Activated naive CD4-positive, alpha-beta T cell (primary cell): ENCODE measurements at places on chromosomes 2 and 18.

- no peak for DNase-seq
Observed at GRCh38 chr2:186972281-186972970, 123.5 kb upstream of the ZSWIM2 start.

GRCh38 chr18:23188068-23188760 lies 52.9 kb downstream of the CABLES1 start:
- no peak for DNase-seq

GRCh38 chr18:48312066-48312465 lies 97.1 kb downstream of the ZBTB7C start:
- no peak for DNase-seq

DNA sequence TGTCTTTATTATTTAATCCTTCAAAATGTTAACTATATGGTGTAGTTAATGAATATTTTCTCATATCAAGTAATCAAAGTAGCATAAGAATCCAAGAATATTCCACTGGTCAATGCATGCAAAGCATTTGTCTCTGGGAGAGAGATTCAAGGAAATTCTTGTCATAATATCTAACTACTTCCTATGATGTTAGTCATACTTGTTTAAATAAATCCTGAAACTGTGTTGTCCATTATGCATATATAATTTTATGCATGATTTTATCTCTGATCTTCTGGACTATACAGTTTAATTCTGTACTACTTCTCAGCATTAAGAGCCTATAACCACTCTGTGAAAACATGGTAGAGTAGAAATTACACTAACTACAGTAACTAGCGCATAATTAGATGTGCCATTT lies 388.3 kb downstream of the NR4A2 start:
- no peak for DNase-seq

- no peak for DNase-seq
Observed at GRCh38 chr2:237896956-237897355, 37.5 kb downstream of the RAMP1 start.

GRCh38 chr2:186927867-186928191 lies 78.9 kb upstream of the ZSWIM2 start:
- no peak for DNase-seq

- DNase-seq = no peak
Observed at GRCh38 chr2:170822290-170823087, 5.8 kb downstream of the GAD1 start.

- no peak for DNase-seq
Observed at GRCh38 chr2:207182911-207183310, 17.2 kb upstream of the KLF7 start.

GRCh38 chr2:21438949-21439348 lies 315.2 kb downstream of the TDRD15 start:
- DNase-seq = no peak

GRCh38 chr2:239946562-239946863 lies 78.6 kb downstream of the NDUFA10 start:
- DNase-seq = no peak

DNA sequence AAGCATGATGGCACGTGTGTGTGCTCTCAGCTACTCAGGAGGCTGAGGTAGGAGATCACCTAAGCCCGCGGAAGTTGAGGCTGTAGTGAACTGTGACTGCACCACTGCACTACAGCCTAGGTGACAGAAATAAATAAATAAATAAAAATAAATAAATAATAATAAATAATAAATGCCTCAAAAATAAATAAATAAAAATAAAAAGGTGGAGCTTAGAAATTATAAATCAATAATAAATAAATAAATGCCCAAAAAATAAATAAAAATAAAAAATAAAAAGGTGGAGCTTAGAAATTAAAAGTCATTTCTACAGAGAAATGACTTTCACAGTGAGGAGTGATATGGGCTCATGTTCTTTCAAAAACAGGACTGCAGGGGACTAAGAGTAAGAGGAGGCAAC lies 6.0 kb upstream of the MALL start:
- no peak for DNase-seq

DNA sequence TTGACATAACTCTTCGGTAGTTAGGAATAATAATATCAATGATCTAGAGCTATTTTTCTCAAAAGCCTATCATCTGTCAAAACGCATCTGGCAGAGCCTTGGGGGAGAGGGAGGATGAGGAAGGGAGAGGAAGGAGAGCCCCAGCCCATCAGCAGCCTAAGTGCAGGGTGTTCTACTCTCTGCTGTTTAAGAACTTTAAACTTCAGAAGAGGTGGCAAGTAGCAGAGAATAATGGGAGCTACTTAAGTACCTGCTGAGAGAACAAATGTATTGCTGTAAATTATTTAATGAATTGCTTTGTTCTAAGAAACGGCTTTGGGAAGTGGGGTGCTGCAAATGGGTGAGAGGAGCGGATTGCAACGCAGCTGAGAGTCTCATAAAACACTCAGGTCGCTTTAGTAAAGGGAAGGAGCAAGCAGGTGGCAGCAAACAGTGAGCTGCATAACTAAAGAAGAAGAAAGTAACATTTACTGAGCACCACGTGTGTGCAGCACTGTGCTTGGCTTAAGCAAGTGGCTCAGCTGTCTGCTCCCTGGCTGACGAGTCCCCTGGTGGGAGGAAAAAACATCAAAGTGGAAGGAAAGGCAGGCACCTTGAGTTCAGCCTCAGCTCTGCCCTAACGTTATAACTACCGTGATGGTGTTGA lies 26.3 kb upstream of the SH3RF3 start:
- no peak for DNase-seq

GRCh38 chr2:219486380-219486959 lies 12.2 kb upstream of the GMPPA start:
- DNase-seq = no peak

DNA sequence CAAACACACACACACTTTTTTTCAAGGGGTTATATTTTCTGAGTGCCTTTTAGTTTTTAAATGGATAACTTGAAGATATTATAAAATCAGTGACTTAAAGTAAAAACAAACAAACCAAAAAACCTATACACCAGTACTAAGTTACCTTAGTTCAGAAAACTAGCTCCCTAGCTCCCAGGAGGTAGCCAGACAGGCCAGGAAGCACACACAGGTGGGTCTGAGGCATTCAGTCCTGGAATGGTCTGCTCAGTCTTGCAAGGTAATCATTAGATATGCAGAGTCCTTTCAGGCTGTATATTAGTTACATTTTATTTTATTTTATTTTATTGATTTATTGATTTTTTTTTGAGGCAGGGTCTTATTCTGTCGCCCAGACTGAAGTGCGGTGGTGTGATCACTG lies 10.7 kb upstream of the DYNC2LI1 start:
- no peak for DNase-seq

GRCh38 chr2:105678346-105678745 lies 66.4 kb upstream of the NCK2 start:
- DNase-seq = no peak

DNA sequence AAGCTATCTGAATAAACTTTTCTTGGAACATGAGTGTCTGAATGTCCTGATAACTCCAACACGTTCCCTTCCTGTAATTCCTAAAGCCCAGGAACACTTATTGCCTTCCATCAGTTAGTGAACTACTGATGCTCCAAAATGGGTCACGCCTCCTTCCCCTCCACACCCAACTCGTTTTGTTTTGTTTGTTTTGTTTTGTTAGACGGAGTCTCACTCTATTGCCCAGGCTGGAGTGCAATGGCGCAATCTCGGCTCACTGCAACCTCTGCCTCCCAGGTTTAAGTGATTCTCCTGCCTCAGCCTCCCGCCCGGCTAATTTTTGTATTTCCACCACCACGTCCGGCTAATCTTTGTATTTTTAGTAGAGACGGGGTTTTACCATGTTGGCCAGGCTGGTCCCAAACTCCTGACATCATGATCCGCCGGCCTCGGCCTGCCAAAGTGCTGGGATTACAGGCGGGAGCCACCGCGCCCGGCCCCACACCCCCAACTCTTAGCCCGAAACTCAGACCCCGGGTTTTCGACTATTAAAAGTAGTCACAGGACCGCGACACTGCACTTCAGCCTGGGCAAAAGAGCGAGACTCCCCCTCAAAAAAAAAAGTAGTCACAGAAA lies 774 bp downstream of the IER3IP1 start:
- no peak for DNase-seq

DNA sequence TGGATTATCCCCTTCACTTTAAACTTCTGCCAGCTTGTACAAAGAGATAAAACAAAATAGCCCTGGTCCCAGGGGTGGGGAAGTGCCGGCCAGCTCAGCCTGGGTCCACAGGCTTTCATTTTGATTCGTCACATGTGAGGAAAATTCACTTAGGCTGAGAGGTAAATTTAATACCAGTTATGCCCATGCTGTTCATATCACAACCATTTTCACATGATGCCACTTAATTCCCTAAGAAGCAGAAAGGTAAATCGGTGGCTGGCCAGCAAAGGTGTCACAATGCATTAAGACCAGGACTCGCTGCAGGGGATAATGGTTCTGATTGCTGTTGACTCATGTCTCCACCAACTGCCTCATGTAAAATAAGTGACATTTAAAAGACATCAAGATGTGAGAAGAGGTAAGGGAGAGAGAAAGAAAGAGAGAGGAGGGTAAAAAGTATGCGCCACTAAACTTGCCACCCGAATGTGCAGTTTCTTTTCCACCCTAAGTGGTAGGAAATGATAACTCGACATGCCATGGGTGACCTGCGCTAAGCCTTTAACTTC lies 261.0 kb upstream of the SIX3 start:
- DNase-seq = no peak

DNA sequence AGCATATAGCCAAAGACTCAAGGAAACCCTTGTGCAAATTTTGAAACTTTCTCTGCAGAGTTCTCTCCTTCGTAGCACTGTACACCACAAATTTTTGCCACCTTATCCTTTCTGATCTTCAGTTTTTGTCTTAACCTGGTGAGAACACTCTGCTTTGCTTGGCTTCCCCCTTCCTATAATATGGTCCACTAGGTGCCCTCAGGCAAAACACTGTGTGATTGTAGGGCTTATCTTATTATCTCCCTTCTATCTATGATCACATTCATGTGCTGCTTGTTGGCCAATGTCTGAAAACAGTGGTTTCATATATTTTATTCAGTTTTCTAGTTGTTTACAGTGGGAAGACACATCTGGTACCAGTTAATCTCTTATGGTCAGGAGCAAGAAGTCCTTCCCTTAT lies 111.1 kb downstream of the MTX2 start:
- DNase-seq = no peak

DNA sequence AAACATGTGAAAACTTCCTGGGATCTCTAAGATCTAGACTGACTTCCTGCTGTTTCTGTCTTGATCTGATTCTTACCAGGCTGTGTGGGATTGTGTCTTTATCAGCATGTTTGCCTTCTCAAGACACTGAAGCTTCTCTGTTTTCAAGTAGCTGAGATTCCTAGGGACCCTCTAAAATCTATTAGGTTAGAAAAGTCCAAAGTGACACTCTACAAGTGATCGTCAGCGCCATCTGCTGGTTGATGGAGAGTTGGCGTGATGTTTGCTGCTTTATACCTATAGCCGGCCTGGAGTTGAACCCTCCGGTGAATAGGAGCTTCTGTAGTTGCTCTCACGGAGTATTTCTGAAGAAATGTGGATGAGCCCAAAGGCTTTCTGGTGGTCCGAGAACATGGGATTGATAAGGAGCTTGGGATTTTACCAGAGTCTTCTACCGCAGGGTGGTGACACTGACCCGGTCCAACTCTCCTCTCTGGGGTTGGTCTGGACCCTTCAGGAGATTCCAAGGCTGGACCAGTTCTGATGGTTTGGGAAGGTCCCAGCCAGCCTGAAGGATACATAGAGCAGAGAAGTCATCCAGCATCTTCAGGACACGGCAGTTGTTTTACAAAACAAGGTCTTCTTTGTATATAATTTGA lies 96.0 kb upstream of the TTC39C start:
- peak; percentile 72 for DNase-seq

DNA sequence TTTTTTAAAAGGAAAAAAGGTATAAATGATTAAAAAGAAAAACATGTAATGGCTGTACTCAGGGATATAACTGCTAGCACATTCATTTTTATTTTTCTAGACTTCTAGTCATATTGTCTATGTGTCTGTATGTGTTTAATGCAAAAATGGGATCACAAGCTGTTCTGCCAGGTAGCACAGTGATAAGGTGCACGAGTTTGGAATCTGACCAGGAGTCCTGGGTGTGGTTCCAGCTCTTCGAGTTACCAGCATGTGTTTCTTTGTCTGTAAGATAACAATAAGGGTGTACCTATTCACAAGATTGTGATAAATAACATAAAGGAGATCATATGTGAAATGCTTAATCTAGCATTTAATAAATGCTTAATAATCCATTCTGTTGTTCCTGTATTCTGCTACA lies 145.3 kb downstream of the PKP4 start:
- DNase-seq = no peak

- DNase-seq = no peak
Observed at GRCh38 chr18:74994502-74995418, 214.2 kb downstream of the PTGR3 start.

DNA sequence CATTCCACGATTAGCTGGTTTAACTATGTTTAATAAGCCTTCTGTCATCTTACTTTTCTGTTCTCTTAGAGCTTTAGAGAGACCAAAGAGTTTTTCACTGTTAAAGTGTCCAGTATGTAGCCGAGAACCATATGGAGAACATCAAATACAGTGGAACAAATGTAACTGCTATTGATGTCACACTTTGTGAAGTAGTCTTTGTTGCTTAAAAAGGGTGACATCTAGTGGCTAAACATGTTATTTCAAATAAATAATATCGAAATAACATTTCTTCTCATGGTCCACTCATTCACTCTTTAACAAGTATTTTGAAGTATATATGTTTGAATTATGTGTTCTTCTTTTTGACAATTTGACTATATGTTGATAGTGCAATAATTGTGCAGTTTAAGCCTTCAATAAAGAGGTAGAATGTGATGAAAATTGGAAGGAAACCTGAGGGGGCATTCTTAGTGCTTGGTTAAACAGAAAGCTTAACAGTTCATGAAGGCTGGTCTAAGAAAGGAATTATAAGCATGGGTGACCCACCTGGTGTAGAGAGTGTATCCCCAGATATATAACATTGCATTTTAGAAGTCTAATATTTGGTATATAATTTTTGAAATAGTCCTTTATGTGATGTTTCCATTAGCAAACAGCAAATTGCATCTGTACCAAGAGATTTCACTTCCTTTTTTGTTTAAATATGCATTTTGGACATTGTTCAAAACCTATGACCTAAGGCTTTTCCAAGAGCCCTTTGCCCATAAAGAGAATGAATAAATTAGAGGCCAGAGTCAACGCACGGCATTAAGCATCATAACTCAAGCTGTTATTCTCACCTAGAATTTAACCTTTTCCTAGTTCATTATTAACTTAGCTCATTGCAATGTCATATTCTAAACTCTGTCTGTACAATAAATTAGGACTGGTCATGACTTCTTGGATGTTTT lies 112.1 kb downstream of the KYNU start:
- no peak for DNase-seq

GRCh38 chr2:182050333-182051135 lies 64.9 kb downstream of the PPP1R1C start:
- DNase-seq = no peak
